ENCODE measurements at places on chromosomes 16 and 17.
A peak's percentile ranks its signal among the peaks of the same experiment; 100 is the strongest.

- DNase-seq, result no peak
Measured at GRCh38 chr16:14007450-14007849, 63.7 kb upstream of the MRTFB start.

- DNase-seq, result no peak
Measured at GRCh38 chr17:17579691-17580090, 11.8 kb downstream of the PEMT start.

- no peak for DNase-seq
Measured at GRCh38 chr17:6660805-6661463, 9.4 kb downstream of the C17orf100 start.

- DNase-seq, result no peak
Measured at GRCh38 chr16:12613131-12613991, 190.3 kb downstream of the CPPED1 start.

DNA sequence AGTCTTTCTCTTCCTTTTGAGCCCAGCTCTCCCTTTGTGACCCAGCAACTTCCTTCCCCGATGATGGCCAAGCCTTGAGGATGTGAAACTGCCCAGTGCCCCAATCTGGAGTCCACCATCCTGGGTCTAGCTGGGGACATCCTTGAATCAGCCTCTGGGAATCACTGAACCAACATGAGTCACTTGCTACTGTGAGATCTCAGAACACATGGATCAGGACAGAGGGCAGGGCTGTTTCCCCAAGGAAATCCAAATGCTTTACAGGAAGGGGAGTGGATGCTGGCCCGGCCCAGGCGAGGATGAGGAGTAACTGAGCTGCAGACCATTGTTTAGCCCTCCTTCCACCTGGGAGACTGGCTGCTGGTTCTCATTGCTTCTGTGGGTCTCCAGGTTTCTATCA lies 547.6 kb downstream of the WWOX start:
- DNase-seq, result no peak

DNA sequence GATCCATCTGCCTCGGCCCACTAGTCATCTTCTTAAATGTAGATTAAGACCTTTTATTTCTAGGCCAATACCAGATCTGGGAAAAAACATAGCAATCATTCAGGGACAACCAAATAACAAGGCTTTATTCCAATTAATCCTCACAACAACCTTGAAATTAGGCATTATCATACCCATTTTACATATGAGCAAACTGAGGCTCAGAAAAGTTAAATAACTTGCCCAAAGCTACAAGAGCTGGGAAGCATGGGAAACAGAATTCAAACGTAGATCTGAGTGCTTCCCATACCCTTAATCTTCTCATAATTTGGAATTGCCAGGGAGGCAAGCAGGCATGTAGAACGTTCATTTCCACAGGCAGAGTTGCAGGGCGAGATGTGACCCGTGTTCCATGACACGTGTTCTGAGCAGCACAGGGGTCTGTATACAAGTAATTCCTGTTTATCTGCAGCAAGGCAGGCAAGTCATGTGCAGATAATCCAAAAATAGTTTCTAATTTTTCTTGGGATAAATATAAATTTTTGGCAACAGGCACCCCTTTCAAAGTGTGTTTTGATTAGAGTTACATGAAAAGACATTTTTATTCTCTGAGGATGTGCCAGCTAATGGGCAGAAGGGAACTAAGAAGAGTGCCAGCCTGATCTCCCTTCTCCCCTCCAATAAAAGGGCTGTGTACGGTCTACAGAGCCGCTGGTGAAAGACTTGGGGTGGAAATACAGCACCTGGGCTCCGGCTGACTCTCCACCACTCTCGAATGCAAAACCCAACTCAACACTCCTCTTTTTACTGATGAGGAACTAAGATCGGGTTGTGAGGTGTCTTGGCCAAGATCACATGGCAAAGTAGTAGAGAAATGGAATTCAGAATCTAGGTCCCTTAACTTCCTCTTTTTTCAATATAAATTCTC lies 27.7 kb upstream of the MYOCD start:
- DNase-seq, result no peak

- no peak for DNase-seq
Measured at GRCh38 chr16:89690392-89690901, 4.0 kb downstream of the CDK10 start.

DNA sequence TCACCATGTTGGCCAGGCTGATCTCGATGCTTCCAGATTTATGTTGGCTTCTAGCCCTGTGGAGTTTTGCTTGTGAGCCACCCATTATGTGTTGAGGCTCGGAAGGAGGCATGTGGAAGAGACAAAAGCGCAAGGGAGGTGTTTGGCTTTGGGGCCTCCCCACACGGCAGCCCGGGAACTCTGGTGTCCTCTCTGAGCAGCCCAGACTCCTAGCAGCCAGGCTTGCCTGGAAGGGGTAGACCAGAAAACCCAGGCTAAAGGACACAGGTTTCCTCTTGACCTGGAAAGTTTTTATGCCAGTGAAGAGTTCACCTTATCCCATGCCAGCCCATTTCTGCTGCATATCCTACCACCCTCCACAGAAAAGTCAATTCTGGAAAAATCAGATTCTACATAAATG lies 21.0 kb downstream of the SDR42E2 start:
- no peak for DNase-seq

GRCh38 chr17:4087911-4088693 lies 54.7 kb downstream of the ZZEF1 start:
- no peak for DNase-seq

GRCh38 chr17:43021741-43022512 lies at the start of gene VAT1:
VAT1 (minus strand) TSS chr17:43022385; CDS start chr17:43022322, 63 bp downstream.
- peak; percentile 92 for DNase-seq

GRCh38 chr16:47779201-47780016 lies 318.3 kb downstream of the PHKB start:
- DNase-seq, result peak; percentile 22

DNA sequence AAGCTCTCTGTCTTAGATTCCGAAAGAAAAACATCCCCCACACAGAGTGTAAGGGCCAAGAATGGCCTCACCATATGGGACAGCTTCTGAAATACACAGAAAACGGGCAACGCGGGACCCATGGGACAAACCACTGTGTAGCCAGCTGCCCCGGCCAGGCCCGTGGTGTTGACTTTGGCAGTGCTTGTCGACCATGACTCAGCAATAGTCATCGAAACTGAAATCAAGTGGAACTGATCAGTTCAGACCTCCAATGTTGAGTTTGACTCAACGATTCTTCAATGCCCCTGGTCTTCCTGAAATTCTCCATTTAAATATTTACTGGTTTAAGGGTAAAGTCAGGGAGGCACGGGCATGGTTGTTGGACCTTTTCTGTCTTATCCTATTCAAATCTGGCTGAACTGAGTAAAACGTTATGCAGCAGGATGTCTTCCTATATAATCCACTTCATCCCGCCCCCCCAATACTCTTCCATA lies 27.5 kb downstream of the ZFHX3 start:
- peak; percentile 86 for DNase-seq

GRCh38 chr16:57245472-57246113 lies 534 bp downstream of the ARL2BP start:
- DNase-seq, result peak; percentile 45

DNA sequence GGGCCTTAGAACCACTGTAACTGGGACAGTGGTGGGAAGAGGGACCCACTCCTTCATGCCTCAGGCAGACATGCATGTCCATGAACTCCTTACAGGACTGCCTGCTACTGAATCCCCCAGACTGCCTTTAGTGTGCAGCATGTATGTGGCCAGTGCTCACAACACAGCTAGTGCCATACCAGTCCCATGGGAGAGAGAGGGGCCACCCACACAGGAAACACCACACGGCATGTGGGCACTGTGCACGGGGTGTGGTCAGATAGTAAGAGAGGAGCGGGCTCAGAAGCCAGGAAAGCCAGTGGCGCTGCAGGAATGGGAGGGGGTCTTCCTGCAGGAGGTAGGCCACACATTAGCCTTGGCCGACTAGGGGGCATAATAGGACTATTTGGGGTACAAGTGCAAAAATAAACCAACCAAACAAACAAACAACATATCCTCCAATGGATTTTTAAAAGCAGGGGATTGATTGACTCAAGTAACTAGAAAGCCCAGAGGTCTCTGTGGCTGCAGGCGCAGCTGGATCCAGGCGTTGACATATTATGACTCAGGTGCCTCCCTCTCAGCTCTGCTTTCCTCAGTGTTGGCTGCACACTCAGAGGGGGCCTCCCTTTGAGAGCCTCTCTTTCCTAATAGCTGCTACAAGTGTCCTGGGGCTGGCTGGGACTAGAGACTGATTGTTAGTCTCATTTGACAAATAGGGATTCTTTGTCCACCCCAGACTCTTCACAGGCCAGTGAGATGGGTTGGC lies 104.4 kb downstream of the AMFR start:
- DNase-seq, result no peak

DNA sequence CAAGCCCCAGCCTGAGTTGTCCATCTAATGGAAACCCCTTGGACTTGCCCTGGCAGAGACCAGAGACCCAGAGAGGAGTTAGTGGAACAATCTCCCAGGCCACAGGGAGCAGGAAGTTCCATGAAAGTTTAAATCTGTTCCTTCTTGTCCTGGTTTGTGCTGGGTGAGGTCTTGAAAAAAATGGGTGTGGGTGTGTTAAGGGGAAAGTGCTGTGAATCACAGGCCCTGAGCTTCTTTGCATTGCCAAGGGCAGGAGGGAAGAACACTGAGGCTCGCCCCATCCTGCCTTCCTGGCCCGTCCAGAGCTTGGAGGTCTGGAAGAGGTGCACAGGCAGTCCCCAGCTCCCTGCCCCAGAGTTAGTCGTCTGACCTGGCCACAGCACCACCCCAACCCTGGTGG lies 2.3 kb downstream of the ADORA2B start:
- DNase-seq, result no peak

DNA sequence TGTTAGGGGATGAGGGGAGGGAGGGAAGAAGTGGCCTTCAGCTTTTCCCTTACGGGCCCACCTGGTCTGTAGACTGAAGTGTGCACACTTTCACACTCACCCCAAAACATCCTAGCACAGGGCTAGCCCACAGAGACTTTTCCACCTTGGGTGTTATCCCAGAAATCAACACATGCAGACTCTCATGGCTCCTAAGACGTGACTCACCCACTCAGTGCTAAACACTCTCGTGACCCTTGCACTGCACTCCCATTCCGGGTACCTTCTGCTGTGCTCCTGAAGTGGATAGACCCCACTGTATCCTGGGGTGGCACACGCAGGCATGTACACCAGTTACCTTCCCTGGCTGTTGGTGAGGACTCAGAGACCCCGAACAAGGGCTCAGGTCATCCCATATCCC lies 23.0 kb upstream of the ABCC3 start:
- DNase-seq, result no peak

DNA sequence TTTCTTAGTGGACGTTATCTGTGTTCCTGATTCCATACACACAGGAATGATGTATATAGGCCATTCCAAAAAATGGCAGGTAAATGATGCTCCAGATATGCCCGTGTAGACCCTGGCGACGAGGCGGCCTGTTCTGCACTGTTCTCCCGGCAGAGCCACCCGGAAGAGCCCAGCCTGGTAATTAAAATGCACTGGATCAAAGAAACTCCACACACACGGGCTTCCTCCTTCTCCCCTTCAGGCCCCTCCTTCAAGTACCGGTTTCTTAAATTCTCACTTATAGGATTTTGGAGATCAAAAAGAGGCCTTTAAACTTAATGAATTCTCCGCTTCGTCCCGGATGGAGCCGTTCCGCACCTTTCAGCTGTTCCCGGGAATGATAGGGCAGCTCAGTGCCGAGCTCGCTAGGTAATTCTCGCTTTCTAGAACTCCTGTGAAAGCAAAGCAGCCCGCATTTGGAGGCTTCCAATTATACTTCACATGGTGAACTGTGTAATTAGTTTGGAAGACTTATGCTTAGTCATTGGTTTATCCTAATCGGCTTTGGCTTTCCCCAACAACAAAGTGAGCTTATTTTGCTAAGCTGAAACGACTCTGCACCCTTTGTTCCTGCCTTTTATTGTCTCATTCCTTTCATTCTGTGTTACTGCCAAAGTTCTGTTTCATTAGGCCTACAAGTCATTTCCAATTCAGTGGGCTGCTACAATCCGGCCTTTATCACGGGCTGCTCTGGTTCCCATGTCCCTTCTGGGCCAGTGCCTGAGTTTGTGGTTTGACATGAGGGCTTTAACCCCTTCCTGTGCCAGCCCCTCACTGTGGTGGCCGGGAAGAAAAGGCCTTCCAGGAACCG lies 150.0 kb downstream of the MSI2 start:
- no peak for DNase-seq

DNA sequence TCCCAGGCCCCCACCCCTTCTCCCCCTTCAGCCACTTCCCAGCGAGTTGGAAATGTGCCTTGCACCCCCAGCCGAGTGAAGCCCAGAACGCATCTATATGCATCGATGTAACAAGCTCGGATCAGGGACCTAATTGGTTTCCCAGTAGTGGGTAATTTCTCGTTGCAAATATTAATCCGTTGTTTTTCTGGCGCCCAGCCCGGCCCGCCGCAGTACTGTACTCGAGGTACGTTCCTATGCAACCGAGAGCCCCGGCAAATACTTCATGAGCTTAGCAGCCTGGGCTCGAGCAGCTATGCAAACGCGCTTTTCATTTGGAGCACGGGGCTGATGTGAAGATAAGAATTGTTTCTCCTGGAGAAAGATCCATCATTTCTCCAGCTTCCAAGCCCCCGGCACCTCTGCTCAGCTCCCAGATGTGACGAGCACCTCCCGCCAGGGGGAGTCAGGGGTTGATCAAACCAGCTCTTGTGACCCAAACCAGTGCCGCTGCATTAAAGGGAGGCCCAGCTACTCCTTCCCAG lies 229.8 kb downstream of the KATNIP start:
- peak; percentile 61 for DNase-seq

DNA sequence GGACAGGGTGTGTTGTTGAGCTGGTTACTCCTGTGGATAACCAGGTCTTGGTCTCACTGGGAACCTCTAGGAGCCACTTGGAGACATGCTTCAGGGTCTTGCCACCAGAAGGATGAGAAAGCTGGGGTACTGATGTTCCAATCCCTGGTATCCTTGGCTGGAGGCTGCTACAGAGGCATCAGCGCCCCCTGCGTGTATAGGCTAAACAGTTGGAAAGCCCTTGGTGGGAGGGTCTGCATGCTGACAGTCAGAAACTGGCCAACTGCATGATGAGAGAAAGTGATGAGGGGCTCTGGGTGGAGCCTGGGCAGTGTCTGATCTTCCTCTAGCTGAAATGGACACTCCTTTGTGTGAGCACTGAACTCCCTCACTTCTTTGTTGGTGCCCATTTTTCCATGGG lies 536.9 kb downstream of the XYLT1 start:
- no peak for DNase-seq

- no peak for DNase-seq
Measured at GRCh38 chr17:44078412-44078811, 7.9 kb downstream of the G6PC3 start.

DNA sequence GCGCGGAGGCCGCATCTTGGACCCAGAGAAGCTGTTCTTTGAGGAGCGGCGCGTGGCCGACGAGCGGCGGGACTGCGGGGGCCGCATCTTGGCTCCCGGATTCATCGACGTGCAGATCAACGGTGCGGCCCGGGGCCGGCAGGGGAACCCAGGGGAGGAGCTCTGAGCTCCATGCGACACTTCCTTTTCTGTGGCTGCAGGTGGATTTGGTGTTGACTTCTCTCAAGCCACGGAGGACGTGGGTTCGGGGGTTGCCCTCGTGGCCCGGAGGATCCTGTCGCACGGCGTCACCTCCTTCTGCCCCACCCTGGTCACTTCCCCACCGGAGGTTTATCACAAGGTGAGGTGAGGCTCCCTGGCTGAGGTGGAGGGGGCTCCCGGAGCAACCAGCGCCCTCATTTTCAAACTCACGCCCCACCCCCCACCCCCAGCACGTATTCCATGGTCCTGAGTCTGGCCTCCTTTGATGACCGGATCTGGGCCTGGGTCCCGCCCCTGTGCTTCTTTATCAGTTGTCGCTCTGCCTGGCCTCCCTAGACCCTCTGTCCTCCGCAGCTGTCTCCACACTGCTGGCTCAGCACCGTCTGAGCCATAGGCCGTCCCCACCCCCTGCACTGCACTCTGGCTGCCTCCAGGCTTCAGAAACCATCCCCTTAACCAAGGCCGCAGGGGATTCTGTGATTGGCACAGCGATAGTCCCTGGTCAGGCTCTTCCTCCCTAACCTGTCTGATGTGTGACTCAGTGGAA lies 787 bp downstream of the AMDHD2 start:
- DNase-seq, result peak; percentile 53

Measured in hepatic stellate cell (primary cell).